ENCODE measurements at places on chromosomes 12 and 14. TPM values are rescaled to one million over a fixed set of nuclear protein-coding genes. Genes with fewer than 3 reads are reported as not detected.

Gene KRT81
- total RNA-seq = not detected

DNA sequence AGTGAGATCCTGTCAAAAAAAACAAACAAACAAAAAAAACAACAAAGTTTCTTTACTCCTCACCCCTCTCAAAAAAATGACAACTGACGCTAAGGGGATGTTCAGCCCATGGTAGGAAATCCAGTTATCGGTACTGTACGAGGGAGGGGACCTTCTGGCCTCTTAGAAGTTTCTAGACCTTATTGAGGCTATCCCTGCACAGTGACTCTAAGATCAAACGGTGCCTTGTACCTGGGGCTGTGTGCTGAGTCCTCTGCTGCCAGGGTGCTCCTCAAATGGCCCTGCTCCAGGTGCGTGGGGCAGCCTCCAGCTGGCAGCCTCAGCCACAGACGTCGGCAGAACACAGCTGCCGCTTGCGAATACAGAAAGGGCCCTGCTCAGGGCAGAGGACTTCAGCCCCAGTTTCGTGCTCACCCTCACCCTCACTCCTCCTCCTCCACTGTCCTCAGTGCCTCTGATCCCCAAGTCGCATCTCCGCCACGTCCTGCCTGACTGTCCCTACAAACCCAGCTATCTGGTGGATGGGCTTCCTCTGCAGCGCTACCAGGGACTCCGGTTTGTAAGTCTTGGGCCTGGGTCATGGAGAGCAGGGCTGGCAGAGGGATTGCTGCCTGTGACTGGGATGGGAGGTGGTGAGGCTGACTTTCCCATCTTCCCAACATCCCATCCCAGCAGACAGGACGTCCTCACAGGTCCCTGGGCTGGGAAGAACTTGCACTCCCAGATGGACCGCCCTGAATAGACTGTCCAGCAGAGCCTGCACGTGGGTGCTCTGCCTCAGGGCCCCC lies 90.9 kb downstream of the B4GALNT3 start:
- no peak for DNase-seq

Gene ADCY6
- 36.3 TPM for total RNA-seq

- DNase-seq = no peak
Observed at GRCh38 chr12:117344716-117345115, 16.7 kb downstream of the NOS1 start.

- no peak for DNase-seq
Observed at GRCh38 chr12:128587918-128588317, 235.8 kb downstream of the SLC15A4 start.

Gene TAS2R9
- total RNA-seq = not detected

Gene NYNRIN
- total RNA-seq = 1.4 TPM

Gene LALBA
- total RNA-seq = not detected

Data from lung microvascular endothelial cell (primary cell).